ENCODE measurements at places on chromosomes 3 and 15. TPM values are rescaled to one million over a fixed set of nuclear protein-coding genes. Genes with fewer than 3 reads are reported as not detected.

- DNase-seq: no peak
Measured at GRCh38 chr3:134326126-134326525, 48.1 kb downstream of the AMOTL2 start.

DNA sequence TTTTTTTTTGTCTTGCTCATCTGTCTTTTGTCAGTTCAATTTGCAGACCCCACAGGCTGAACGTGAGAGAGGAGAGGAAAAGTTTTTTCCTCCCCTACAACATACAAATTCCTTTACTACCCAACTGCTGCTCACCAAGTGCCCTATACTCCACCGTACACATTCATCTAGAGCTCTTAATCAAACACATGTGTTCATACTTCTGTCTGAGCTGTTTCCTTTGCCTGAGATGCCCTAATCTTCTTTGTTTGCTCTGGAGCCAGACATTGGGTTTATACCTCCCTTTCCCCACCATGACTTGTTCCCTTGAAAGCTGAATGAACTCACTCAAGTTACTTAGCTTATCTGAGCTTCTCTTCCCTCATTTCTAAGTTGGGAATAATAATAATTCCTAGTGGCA is 122.7 kb upstream of the RASGRP1 start:
- DNase-seq: no peak

DNA sequence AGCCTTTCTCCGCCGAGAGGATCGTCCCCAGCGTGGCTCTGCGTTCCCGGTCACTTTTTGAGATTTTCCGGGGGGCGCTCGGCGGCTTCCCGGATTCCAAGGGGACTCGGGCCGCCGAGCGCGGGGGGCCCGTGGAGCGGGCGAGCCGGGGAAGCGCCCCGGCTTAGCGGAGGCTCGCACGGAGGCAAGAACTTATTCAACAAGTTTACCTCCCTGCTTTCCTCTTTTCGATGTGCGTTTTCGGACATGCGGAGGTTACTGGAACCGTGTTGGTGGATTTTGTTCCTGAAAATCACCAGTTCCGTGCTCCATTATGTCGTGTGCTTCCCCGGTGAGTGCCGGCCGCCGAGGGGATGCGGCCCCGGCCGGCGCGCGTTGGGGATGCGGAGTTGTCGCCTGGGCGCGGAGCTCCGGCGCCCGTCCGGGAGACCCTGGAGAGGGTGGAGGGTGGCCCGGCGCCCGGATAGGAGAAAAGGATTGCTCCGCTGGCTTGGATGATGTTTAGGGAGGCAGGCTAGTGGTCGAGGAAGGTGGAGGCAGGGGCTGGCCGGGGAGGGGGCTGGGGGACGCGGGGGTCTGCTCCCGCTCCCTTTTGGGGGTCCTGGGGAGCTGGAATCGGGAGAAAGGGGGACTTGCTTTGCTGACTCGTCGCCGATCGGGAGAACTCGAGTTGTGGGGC is 810 bp downstream of the PTPRG start:
- DNase-seq: no peak

GRCh38 chr3:5185093-5185673 is 2.3 kb upstream of the EDEM1 start:
- DNase-seq: no peak

The HCN4 gene
- 1.3 TPM for total RNA-seq

The AHSG gene
- 2.2 TPM for total RNA-seq
